H1 (cell line): ENCODE measurements at places on chromosomes 12 and 14.
A peak's percentile ranks its signal among the peaks of the same experiment; 100 is the strongest.

GRCh38 chr12:21296751-21297406 lies 37.8 kb downstream of the SLCO1A2 start:
- no peaks in the 10 kb centered on the region for H3K36me3 ChIP-seq
- no peaks in the 10 kb centered on the region for H3K27me3 ChIP-seq
- no peak for DNase-seq
- H3K27ac ChIP-seq, result no peak overlapping the region
- no peaks in the 10 kb centered on the region for H3K4me1 ChIP-seq
- H3K4me3 ChIP-seq, result no peak overlapping the region

DNA sequence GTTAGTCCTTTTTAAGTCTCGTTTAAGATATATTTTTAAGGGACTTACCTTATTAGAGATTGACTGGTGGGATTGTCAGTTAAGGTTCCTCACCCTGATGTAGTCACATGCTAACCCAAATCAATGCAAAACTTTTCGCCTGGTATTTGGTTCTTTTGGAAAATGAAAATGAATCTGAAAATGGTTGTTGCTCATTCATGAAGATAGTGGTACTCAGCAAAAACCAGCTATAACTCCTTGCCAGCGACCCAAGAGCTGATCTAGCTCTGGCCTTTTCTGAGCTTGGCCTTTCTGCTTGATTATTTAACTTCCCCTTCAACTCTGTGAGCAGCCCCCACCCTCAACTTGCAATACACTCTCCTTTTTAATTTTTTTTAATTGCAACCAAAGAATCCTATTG lies 85.0 kb upstream of the GTF2A1 start:
- H3K36me3 ChIP-seq, result no peaks in the 10 kb centered on the region
- H3K27ac ChIP-seq, result no peak overlapping the region
- no peak overlapping the region for H3K4me3 ChIP-seq

- DNase-seq, result no peak
- no peaks in the 10 kb centered on the region for H3K4me1 ChIP-seq
- no peaks in the 10 kb centered on the region for H3K27me3 ChIP-seq
These were observed 4.4 kb upstream of the GPHN start for GRCh38 chr14:66503532-66503931.

DNA sequence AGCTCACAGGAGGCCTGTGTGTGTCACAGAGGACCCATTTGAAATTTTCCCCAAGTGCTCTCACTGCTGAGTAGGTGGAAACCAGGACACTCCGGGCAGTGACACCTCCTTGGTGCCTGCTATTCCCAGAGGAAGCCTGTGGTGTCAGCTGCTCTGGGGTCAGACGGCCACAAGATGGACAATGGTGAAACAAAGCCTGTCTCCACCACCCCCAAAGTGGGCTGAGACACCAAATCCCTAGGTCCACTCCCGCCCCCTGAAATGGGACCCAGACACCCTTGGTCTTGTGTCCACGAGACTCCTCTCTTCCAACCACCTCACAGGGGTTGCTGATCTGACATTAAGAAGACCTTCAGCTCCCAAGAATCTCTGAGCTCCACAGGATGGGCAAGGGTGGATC lies 7.0 kb downstream of the KCNH3 start:
- no peaks in the 10 kb centered on the region for H3K36me3 ChIP-seq
- H3K4me1 ChIP-seq, result peaks cover 26% of the 10 kb centered on the region
- DNase-seq, result no peak
- peaks cover 31% of the 10 kb centered on the region for H3K27me3 ChIP-seq
- H3K4me3 ChIP-seq, result no peak overlapping the region

DNA sequence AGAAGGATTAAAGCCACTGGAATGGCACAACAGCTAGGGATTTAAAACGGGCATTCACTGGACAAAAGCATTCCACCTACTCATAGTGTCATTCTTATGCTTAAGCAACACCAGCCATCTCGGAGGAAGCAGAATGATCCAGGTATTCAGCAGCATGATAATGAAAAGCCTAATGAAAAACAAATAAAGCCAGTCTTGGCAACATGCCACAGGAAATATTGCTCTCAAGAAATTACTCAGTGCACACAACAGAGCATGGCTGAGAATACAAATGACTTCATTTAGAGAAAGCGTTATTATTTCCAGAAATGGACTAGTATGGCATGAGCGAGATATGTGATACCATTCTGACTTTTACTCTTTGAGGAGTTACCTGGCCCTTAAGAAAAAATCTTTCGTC lies 442.2 kb downstream of the APAF1 start:
- no peak overlapping the region for H3K27ac ChIP-seq
- H3K36me3 ChIP-seq, result no peaks in the 10 kb centered on the region
- H3K4me3 ChIP-seq, result no peak overlapping the region
- no peaks in the 10 kb centered on the region for H3K27me3 ChIP-seq
- H3K4me1 ChIP-seq, result 0 out of 2 replicates have a peak, but pooled peaks cover 3% of the 10 kb centered on the region

GRCh38 chr14:90060965-90061684 lies 669 bp upstream of the KCNK13 start:
- DNase-seq, result no peak
- H3K36me3 ChIP-seq, result no peaks in the 10 kb centered on the region
- peak overlapping the region; percentile 60 for H3K4me3 ChIP-seq

- no peaks in the 10 kb centered on the region for H3K27me3 ChIP-seq
- no peak overlapping the region for H3K4me3 ChIP-seq
- H3K27ac ChIP-seq, result no peak overlapping the region
- no peaks in the 10 kb centered on the region for H3K4me1 ChIP-seq
- DNase-seq, result no peak
These were observed 24.6 kb downstream of the EXOC5 start for GRCh38 chr14:57244106-57244505.

- H3K4me1 ChIP-seq, result no peaks in the 10 kb centered on the region
- DNase-seq, result no peak
- H3K4me3 ChIP-seq, result no peak overlapping the region
- H3K27ac ChIP-seq, result no peak overlapping the region
- H3K27me3 ChIP-seq, result no peaks in the 10 kb centered on the region
These were observed 535.0 kb downstream of the FOXG1 start for GRCh38 chr14:29301571-29301970.

GRCh38 chr14:104036212-104036611 lies 49.3 kb upstream of the ASPG start:
- no peak for DNase-seq
- no peaks in the 10 kb centered on the region for H3K4me1 ChIP-seq
- H3K27me3 ChIP-seq, result no peaks in the 10 kb centered on the region

DNA sequence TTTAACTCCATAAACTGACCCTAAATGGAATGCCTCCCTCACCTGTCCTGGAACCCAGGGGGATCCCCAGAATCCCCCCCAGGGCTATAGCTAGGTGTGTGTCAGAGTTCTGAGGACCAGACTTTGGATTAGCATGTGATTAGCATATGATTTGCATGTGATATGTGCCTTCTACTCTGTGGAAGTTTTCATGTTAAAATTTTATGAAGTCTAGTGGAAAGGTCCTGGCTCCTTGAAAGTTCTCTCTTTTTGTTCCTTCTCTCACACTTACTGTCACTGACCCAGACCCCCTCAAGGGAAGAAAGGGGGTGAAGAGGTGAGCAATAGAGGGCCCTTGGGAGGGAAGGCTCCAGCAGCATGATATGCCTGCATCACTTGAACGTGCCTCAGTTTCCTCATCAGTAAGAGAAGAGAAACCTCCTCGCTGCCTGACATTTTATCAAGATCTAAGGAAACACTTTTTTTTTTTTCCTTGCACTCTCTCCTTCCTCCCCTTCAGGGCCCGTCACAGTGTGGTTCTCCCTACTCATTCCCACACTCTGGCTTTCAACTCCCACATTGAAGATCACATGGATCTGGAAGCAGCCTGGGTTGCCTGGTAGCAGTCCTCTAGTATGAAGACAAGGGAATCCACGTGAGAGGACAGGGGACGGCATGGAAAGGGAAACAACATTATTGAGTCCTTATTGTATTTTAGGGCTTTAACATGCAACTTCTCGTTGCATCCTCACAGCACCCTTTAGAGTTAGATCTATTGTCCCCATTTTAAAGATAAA lies 3.3 kb upstream of the C1QL4 start:
- peaks cover 8% of the 10 kb centered on the region; the same call in 1 of the 2 replicates for H3K36me3 ChIP-seq
- H3K4me3 ChIP-seq, result no peak overlapping the region
- peaks cover 4% of the 10 kb centered on the region for H3K4me1 ChIP-seq
- no peak overlapping the region for H3K27ac ChIP-seq

GRCh38 chr14:68470361-68470760 lies 322.5 kb downstream of the ZFP36L1 start:
- DNase-seq, result no peak
- H3K27me3 ChIP-seq, result no peaks in the 10 kb centered on the region
- H3K36me3 ChIP-seq, result no peaks in the 10 kb centered on the region
- no peak overlapping the region; the same call in 1 of the 2 replicates for H3K27ac ChIP-seq

DNA sequence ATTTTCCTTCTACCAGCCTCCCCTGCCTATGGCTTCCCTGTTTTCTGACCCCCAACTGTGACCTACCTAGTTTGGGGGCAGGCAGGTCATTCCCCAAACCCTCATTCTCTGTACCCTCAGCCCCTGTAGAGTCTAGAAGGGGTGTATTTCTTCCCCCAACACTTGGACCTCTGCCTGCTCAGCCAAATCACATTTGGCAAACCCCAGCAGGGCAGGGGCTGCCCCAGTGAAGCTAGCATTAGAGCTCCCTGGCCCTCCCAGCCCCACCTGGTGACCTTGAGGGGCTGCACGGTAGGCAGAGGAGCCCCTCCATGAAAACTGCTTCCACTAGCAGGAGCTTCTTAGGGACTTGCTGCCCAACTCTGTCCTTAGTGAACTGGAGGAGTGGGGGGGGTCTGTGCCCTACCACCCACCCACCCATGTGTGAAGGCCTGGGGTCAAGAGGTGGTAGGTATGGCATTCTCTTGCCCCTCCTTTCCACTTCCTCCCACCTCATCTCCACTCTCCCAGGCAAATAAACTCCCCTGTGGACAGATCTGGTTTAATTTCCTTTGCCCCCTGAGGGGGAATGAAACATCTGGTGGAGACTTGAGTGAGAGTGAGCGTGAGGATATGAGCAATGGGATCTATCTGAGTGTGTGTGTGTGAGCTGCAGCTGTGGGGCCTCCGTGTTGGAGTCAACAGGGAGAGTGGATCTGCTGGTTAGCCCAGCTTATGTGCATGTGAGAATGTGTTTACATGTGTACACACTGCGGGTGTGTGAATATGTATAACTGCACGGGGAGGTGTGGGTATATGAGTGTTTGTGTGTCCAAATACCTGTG lies 1.6 kb downstream of the NXPH4 start:
- no peak overlapping the region for H3K4me3 ChIP-seq
- DNase-seq, result no peak
- peaks cover 94% of the 10 kb centered on the region for H3K27me3 ChIP-seq
- H3K36me3 ChIP-seq, result no peaks in the 10 kb centered on the region
- H3K27ac ChIP-seq, result no peak overlapping the region
- H3K4me1 ChIP-seq, result peaks cover 62% of the 10 kb centered on the region

DNA sequence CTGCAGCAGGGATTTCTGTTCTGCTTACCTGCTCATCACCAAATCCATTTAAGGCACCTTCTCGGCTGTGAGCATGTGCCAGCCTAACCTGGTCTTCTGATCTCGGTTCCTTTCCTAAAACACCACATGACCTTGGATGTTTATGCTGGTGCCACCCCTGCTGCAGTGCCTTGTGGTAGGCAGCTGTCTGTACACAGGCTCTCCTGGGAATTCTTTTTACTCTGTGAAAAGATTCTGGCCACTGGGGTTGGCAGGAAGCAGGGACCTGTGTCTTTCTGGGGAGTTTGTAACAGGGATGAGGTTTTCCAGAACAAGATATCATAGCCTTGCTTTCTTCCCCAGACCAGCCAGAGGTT lies 10.4 kb upstream of the PLEKHG3 start:
- peaks cover 14% of the 10 kb centered on the region for H3K4me1 ChIP-seq
- no peaks in the 10 kb centered on the region for H3K36me3 ChIP-seq
- H3K4me3 ChIP-seq, result no peak overlapping the region
- no peak for DNase-seq
- no peak overlapping the region for H3K27ac ChIP-seq

GRCh38 chr14:97866195-97866594 lies 1069.0 kb downstream of the VRK1 start:
- H3K27ac ChIP-seq, result no peak overlapping the region
- no peak overlapping the region for H3K4me3 ChIP-seq
- H3K36me3 ChIP-seq, result no peaks in the 10 kb centered on the region
- H3K27me3 ChIP-seq, result no peaks in the 10 kb centered on the region
- no peaks in the 10 kb centered on the region for H3K4me1 ChIP-seq
